ENCODE measurements at places on chromosomes 16 and 17.

- no peak for DNase-seq
Measured at GRCh38 chr16:65113441-65113840, 8.4 kb downstream of the CDH11 start.

- peak; percentile 35 for DNase-seq
Measured at GRCh38 chr16:14309001-14309886, 238.1 kb downstream of the MRTFB start.

- DNase-seq = no peak
Measured at GRCh38 chr17:79322211-79323123, 247.8 kb downstream of the ENGASE start.

DNA sequence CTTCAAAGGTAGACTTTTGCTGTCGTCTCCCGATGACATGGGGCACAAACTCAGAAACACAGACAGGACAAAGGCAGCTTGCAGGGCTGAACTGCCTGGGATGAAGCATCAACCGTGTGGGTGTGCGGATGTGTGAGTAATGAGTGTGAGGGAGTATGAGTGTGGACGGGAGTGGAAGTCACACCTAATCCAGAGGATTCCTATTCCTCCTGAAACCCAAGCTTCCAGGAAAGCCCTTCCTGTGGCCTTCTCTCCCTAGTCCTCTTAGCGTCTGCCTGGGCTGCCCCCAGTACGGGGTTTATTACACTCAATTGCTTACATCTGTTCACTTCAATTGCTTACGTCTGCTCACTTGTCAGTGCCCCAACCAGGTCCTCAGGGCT lies 2.3 kb upstream of the IL4R start:
- no peak for DNase-seq

- DNase-seq = no peak
Measured at GRCh38 chr16:82943371-82943770, 316.6 kb downstream of the CDH13 start.

DNA sequence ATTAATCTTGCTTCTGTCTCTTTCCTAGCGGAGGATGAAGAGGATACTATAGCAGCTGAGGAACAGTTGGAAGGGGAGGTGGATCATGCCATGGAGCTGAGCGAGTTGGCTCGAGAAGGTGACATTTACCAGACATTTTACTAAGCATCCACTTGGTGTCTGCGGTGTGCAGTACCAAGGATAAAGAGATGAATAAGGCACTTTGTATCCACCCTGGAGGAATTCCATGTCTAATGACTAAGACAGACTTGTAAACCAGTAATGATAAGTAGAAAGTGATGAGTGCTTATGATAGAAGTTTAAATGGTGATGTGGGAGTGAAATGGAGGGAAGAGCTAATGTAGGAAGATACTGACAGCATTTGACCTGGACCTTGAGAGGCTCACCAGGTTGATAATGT lies 12.0 kb downstream of the SRCAP start:
- no peak for DNase-seq

DNA sequence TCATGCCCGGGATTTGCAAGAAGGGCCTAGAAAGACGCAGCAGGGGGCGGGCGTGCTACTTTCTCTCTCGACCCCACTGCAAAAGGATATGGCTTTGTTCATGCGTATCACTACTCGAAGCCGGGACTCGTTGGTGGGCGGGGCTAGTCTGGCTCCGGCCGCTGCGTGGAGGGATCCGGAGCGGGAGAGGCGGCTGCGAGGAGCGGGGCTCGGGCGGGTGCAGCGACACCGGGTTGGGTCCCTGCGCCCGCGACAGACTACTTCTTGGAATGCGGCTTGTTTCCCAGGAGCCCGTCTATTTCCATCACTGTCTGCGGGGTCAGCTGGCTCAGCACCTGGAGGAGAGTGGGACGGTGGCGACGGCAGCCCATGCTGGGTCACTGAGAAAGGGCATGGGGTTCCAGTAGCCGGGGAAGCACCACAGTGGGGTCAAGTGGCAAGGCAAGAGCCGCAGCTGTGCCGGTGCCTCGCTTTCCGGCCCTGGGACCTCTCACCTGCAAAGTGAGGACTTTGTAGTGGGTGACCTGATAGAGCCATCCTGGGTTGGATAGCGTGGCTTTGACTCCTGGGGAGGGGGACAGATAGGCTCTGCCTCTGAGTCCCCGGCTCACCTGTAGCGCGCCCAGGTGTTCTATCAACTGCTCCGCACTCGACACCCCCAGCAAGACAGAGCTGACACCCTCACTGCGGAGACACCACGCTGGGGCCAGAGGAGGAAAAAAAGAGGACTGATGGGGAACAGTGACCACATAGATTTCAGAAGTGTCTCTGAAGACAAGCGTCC lies 6.6 kb downstream of the KCNAB3 start:
- peak; percentile 79 for DNase-seq

- no peak for DNase-seq
Measured at GRCh38 chr16:3949946-3950342, 69.4 kb upstream of the CREBBP start.

- no peak for DNase-seq
Measured at GRCh38 chr17:67784364-67785121, 40.8 kb upstream of the BPTF start.

DNA sequence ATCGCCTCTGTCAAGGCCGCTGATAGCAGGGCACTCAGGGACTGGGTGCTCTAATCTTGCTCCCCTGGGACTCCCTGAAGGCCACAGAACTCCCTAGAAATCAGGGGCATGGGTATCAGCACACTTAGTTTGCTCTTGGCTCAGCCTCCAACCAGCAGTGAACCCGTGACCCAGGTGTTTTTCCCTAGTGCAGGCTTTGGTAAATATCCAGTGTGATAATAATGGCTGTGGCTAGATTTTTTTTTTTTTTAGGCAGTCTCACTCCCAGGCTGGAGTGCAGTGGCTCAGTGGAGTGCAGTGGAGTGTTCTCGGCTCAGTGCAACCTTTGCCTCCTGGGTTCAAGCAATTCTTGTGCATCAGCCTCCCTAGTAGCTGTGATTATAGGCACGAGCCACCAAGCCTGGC lies 10.3 kb downstream of the NUPR1 start:
- DNase-seq = no peak

- DNase-seq = peak; percentile 37
Measured at GRCh38 chr17:76909971-76910760, 42.0 kb downstream of the MGAT5B start.

- peak; percentile 91 for DNase-seq
Measured at GRCh38 chr16:66741169-66741900, 10.1 kb downstream of the DYNC1LI2 start.

DNA sequence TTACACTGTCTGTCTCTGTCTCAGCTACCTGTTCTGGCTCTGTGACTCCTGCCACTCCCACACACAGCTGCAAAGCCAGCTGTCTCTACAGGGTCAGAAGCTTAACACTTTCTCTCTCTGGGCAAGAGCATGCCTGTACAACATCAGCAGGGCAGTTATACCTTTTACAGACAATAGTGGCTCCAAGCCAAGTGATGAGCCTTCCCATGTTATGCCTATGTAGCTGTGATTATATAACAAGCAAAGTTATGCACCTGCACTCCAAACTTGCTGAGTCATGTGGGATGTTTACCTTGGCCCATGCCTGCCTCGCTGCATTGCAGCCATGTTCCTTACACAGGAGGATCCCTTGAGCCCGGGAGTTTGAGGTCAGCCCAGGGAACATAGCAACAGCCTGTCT lies 31.8 kb upstream of the APPBP2 start:
- DNase-seq = no peak

DNA sequence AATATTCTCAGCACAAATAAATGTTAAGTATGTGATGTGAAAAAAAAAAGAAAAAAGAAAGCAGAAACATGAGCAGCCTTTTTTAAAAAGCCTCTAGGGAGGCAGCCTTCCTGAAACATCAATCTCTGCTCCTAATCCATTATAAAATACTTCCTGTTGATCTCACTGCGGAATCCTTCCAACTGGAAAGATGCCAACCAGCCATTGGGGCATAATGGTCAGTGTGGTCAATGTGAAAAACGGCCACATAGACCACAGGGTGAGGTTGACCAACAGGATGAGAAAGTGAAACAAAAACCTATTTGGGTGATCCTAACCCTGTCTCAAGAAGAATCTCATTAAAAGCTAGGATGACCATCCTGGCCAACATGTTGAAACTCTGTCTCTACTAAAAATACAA lies 26.1 kb upstream of the ABCA8 start:
- peak; percentile 7 for DNase-seq

GRCh38 chr17:21460358-21460757 lies 84.2 kb downstream of the KCNJ12 start:
- DNase-seq = no peak

- no peak for DNase-seq
Measured at GRCh38 chr16:58500430-58501241, 693 bp downstream of the NDRG4 start.

GRCh38 chr16:81516478-81517149 lies 72.0 kb downstream of the CMIP start:
- DNase-seq = no peak

DNA sequence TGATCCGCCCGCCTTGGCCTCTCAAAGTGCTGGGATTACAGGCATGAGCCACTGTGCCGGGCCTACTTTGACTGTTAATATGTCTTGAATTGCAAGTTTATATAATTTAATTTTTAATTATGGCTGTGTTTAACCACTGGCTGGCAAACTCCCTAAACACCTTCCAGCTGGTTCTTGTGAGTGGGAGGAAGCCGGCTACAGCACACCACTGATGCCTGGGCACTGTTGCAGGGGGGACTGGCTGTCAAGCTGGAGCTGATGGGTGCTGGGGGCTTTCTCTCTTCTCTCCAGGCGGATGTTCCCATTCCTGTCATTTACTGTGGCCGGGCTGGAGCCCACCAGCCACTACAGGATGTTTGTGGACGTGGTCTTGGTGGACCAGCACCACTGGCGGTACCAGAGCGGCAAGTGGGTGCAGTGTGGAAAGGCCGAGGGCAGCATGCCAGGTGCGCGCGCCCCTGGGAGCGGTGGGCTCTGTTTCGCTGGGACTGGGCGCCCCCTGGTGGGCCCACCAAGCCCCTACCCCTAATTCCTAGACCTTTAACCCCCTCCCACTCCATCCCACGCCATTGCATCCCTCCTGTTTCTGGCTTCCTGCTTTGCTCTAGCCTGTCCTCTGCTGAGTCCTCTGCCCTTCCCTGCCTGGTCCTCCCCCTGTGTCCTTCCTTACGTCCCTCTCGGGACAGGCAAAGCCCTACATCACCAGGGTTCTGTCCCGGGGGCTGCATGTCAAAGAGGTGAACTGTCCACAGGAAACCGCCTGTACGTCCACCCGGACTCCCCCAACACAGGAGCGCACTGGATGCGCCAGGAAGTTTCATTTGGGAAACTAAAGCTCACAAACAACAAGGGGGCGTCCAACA lies 9.5 kb downstream of the TBX21 start:
- no peak for DNase-seq

DNA sequence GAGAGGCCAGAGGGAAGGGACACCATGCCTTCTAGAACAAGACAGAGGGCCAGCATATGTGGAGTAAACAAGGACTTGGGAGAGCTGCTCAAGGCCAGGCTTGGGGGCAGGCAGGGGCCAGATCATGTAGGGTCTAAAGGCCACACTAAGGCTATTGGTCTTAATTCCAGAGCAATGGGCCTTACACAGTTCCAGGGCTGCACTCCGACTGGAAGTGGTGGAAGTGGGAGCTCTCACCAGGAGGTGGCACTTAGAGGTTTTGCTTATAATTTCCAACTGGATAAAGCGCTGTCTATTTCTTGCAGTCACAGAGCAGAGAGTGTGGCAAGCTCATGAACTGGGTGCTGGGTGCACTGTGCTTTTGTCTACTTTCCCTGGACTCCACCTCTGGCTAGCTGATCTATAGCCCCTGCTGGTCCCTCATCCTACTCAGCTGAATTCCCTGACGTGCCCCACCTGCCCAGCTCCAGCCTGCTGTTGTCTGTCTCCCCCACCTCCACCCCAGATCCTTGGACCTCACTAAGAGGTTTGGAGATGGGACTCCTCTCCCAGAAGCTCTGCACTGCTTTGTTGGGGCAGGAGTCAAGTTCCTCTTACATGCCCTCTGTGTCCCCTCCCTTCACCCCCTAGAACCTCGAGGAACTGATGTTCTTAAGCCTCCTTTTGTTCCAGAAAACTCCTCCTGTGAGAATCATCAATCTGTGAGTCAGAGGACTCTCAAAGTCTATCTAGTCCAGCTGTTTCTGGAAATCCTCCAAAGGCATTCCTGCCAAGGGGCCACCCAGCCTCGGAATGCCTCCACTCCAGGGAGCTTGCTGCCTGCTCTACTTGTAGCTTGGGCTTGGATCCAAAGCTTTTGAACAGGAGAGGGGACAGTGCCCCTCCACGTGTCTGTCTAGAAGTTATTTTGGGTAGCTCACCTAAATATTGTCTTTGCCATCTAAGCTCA lies 48.1 kb upstream of the KSR1 start:
- DNase-seq = peak; percentile 91

DNA sequence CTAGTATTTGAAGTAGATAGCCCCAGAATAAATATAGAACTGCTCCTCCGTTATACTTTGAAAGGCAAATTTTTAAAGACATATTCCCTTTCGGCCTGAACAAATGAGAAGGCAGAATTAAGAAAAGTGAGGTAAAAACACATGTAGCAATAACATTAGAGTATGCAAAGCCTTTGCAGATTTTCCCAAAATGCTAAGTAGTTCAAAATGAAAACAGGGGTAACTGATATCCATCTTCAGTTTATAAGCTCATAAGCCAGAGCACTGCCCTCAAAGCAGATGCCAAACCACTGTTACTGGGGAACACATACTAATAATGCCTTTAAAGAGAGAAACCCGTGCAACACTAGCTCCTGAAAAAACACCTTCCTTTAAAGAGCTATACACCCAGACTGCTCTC lies 51.3 kb upstream of the CLEC18B start:
- DNase-seq = no peak

- no peak for DNase-seq
Measured at GRCh38 chr16:15403392-15403995, 7.9 kb downstream of the MPV17L start.

DNA sequence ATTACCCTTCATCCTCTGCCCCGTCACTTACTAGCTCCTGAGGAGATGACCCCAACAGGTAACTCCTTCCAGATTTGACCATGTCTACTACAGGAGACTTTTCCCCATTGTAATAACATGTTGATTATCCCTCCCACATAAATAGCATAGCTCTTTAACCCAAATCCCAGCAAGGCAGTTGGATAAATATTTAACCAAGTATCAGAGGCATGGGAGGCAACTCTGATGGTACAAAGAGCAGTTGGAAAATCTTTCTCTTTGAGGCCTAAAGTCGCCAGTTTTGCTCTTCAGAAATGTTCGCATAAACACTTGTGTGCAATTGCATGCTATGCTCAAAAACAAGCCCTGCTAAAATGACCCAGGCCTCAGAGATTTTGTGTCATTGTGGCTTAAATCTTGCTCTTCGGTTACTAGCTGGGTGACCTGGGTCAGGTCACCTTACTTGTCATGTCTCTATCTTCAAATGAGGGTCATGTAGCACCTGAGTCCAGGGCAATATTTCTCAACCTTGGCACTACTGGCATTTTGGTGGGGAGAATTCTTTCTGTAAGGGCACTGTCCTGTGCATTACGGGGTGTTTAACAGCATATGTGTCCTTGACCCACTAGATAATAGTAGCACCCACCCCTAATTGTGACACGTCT lies 48.8 kb downstream of the HSD17B2 start:
- no peak for DNase-seq

- peak; percentile 38 for DNase-seq
Measured at GRCh38 chr17:81341516-81342268, 46.6 kb upstream of the SLC38A10 start.

- DNase-seq = no peak
Measured at GRCh38 chr16:87816507-87817100, 50.8 kb upstream of the KLHDC4 start.

All from fibroblast of skin of back (primary cell).